ENCODE measurements at places on chromosomes 3 and 15.

DNA sequence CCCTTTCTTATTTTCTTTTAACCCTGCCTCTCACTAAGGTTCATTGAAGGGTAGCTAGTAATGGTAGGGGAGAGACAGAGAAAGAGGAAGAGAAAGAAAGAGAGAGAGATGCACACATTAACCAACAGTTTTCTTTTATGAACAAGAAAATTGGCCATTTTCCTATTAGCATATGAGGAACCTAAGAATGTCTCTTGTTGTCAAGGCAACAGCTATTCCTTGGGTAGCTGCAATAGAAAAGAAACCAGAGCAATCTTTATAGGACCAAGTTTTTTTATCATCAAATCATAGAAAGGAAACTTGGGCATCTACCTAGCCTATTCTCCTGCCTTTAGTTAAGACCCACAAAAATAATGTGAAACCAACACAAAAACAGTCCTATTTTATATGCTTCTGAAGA lies 15.0 kb upstream of the CCDC39 start:
- DNase-seq: no peak

- no peak for DNase-seq
Observed at GRCh38 chr3:46849045-46849631, 14.1 kb downstream of the MYL3 start.

- DNase-seq: no peak
Observed at GRCh38 chr3:48402281-48402732, 27.6 kb downstream of the PLXNB1 start.

DNA sequence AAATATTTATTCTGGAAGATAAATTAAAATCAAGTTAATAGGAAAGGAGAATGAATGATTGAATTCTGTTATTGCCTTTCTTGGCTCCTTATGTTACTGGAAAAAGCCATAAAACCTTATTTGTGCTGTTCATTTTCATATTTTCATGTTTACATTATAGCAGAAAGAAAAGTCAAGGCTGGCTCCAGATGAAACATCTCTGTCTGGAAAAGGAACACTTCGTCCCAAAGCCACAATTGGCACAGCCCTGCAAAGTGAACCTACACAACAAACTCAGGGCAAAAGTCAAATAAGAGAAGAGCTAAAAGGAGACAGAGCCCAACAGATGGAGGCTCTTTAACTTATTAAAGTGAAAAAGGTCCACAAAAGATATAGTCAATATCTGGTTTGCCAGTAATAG lies 73.4 kb downstream of the GTPBP8 start:
- no peak for DNase-seq

GRCh38 chr3:47016934-47017435 lies 37.5 kb downstream of the NBEAL2 start:
- no peak for DNase-seq

DNA sequence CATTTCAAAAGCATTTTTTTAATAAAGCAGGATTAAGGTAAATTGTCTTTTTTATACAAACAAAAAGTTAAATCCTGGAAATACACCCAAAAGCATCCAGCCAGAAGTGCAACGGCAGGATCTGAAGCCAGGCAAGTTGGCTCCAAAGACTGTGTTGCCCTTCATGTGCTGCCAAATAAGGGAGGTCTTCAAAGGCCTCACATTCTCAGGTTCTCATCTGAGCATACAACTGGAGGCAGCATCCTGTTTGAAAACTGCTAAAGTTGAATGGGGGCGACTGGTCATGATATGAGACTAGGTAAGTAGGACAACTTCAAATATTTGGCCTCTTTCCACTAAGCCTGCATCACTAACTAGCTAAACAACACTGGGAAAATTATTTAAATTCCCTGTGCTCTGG lies 52.2 kb downstream of the IMPG2 start:
- no peak for DNase-seq

Measured in NCI-H1417 (cell line).